ENCODE measurements at places on chromosomes 3 and 15. TPM values are rescaled to one million over a fixed set of nuclear protein-coding genes. Genes with fewer than 3 reads are reported as not detected.

MCF2L2 gene
- 0.12 TPM for polyA plus RNA-seq

PPP1R2 gene
- 21.4 TPM for polyA plus RNA-seq

GP5 gene
- not detected for polyA plus RNA-seq

AADACL2 gene
- polyA plus RNA-seq = not detected

DNA sequence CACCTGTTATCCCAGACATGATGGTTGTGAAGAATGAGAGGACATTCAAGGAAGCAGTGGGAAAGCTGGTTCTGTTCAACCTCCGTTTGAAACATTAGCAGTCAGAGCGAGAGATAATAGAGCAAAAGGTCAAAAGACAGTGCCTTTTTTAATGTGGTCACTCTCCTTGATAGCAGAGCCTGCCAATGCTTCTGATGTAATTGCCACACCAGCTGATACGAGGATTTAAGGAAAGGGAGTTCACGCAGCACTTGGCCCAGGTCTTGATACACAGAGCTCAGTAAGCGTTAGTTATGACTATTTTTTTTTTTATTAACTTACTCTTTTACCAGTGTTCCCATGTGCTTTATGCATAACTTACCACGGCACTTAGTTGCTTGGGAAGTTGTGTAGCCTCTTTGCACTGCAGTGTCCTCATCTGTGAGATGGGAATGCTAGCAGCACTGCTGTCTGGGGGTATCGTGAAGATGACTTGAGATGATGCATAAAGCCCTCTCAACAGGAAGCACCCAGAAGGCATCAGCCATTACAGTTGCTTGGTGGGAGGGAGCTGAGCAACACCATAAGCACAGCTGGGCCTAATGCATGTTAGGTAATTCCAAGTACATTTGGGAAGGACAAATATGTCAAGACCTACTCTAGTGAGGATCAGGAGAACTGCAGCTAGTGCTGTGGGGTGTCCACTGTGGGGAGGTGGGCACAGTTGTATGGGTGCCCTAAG is 123.3 kb upstream of the RASGRP1 start:
- no peaks in the 10 kb centered on the region for H3K27me3 ChIP-seq
- DNase-seq = no peak
- no peak overlapping the region for H3K27ac ChIP-seq
- H3K4me3 ChIP-seq = no peak overlapping the region

DNA sequence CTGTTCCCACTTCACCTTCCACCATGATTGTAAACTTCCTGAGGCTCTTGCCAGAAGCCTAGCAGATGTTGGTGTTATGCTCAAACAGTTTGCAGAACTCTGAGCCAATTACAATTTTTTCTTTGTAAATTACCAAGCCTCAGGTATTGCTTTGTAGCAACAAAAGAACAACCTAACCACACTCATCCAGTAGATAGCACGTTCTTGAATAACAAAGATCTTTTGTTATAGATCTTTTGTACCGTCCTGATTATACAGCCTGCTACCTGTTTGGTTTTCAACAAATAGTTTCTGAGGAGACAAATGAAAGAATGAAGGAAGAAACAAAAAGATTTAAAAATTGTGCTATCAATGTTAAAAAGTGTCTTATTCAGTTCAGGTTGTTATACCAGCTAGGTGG is 474.7 kb upstream of the ALCAM start:
- no peak for DNase-seq
- H3K36me3 ChIP-seq = no peaks in the 10 kb centered on the region
- H3K27ac ChIP-seq = no peak overlapping the region
- H3K4me1 ChIP-seq = no peaks in the 10 kb centered on the region
- H3K4me3 ChIP-seq = no peak overlapping the region
- no peaks in the 10 kb centered on the region for H3K27me3 ChIP-seq

DNA sequence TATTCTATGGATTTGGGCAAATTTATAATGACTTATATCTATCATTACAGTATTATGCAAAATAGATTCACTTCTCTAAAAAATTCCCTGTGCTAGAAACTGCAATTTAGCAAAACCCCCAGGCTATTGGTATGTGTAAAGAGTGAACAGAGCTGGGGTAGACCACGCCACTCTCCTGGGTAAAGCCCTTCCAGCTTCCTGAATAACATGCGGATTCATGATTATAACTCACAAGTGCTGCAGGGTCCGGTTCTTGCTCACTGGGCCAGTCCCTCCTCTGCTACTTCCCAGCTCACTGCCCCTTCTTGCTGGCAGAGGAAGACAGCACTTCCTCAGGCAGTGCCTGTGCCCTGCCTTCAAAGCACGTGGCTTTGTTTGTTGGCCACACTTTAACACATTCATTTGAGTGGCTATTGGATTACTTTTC is 4.1 kb downstream of the CD80 start:
- no peaks in the 10 kb centered on the region for H3K4me1 ChIP-seq
- H3K4me3 ChIP-seq = no peak overlapping the region

DNA sequence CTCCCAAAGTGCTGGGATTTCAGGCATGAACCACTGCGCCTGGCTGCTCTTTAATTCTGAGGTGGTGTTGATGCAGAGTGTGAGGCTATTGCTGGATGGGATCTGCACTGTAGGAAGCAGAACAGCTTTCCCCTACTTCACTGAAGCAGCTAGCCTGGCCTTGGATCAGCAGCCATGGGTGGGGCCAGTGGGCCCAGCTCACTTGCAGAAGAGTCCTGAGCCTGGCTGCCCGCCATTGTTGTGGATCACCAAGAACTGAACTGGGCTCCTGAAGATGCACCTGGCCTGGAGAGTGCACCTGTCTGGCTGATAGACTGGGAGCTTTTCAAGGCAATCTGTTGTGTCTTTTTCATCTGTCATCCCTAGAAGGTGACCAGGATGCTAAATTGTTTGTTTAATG is 11.9 kb downstream of the TLNRD1 start:
- H3K4me1 ChIP-seq = peaks cover 21% of the 10 kb centered on the region
- no peak for DNase-seq
- no peak overlapping the region for H3K27ac ChIP-seq
- H3K27me3 ChIP-seq = no peaks in the 10 kb centered on the region

GRCh38 chr3:193522473-193522872 is 32.2 kb downstream of the ATP13A4 start:
- no peaks in the 10 kb centered on the region for H3K27me3 ChIP-seq
- no peak overlapping the region for H3K4me3 ChIP-seq
- DNase-seq = no peak
- H3K27ac ChIP-seq = no peak overlapping the region
- no peaks in the 10 kb centered on the region for H3K4me1 ChIP-seq

GRCh38 chr3:128486681-128487537 is 6.1 kb downstream of the GATA2 start:
- peak overlapping the region; percentile 80 for H3K27ac ChIP-seq
- H3K4me1 ChIP-seq = peaks cover 49% of the 10 kb centered on the region
- H3K36me3 ChIP-seq = no peaks in the 10 kb centered on the region
- H3K4me3 ChIP-seq = peak overlapping the region; percentile 49
- H3K27me3 ChIP-seq = peaks cover 70% of the 10 kb centered on the region

DNA sequence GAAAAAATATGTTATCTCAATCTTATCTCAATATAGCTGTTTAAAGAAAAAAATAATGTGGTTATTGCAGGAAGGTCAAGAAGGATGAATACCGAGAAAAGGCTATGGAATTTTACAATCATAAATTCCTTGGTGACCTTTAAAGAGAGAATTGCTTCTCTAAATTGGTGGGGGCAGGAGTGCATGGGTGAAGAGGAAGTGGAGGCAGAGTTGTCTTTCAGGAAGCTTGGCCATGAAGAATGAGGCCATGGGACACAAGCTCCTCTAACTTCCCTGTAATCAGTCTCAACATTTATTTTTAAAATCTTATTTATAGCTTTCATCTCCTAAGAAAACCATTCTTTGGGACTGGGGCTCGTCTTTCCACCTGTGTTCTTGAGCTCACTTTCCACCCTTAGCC is 22.4 kb upstream of the ALDH1A2 start:
- DNase-seq = no peak
- H3K27ac ChIP-seq = no peak overlapping the region
- H3K27me3 ChIP-seq = no peaks in the 10 kb centered on the region
- H3K4me3 ChIP-seq = no peak overlapping the region
- no peaks in the 10 kb centered on the region for H3K36me3 ChIP-seq
- H3K4me1 ChIP-seq = no peaks in the 10 kb centered on the region

GRCh38 chr3:30583973-30584372 is 22.4 kb upstream of the TGFBR2 start:
- no peaks in the 10 kb centered on the region for H3K27me3 ChIP-seq
- no peak for DNase-seq
- no peaks in the 10 kb centered on the region for H3K4me1 ChIP-seq
- H3K27ac ChIP-seq = no peak overlapping the region
- H3K36me3 ChIP-seq = no peaks in the 10 kb centered on the region
- no peak overlapping the region for H3K4me3 ChIP-seq

Data from stomach (tissue), 19 donors.